ENCODE measurements at places on chromosomes 2 and 18.

GRCh38 chr2:237072067-237072931 is 13.4 kb upstream of the COPS8 start:
- DNase-seq: peak; percentile 69

DNA sequence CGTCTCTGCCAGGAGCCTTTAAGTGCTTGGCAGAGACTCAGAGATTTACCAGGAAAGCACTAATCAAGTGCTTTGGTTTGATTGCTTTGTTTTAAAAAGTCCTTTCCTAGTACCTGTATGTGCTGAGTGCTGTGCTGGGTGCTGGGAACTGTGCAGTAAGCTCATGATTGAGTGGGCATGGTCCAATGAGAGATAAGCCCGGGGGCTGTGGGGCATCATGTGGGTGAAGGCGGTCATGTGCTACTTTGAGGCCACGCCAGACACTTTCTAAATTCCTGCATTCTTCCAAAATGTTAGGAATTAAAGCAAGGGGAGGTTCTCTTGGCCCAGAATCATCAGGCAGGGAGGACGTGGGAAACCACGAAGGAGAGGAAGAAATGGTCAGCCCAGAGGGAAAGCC is 109.0 kb downstream of the ACAA2 start:
- DNase-seq: peak; percentile 40

DNA sequence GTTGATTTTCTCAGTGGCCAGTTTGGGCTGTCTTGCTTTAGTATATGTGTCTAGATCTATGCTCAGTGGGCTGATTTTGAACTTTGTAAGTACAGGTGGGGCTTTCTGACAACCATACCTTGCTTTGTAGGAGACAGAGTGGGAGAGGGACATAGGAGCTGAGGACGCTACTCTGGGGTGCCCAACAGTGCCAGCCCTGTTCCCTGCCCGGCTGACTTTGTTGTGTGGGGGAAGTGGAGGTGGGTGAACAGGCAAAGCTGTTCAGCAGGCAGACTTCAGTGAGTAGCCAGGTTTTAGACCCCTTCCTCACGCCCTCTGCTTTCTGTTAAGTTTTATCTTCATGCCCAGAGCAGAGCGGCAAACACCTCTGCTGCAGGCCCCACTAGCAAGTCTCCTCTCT is 44.2 kb upstream of the DOCK10 start:
- DNase-seq: no peak

GRCh38 chr2:102001767-102002142 is 10.0 kb downstream of the IL1R2 start:
- no peak for DNase-seq

- no peak for DNase-seq
Measured at GRCh38 chr2:38106405-38107094, 30.6 kb upstream of the CYP1B1 start.

DNA sequence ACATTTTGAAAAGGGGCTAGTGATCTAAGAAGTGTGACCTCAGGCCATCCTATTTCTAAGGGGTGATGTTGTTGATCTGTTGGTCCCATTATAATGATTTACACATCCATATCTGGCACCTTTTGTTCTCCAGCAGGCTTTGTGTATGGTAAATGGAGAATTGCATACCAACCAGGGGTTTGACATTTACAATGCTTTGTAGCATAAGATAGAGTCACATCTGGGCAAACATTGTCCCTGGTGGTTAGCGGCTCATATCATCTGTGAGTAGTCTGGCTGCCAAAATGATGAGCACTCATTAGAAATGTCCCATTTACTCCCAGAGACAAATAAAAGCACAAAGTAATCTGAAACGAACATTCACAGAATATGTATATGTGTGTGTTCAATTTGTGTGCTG is 1775.5 kb upstream of the CELF4 start:
- no peak for DNase-seq

GRCh38 chr2:135844301-135844895 is 7.4 kb upstream of the LCT start:
- no peak for DNase-seq

DNA sequence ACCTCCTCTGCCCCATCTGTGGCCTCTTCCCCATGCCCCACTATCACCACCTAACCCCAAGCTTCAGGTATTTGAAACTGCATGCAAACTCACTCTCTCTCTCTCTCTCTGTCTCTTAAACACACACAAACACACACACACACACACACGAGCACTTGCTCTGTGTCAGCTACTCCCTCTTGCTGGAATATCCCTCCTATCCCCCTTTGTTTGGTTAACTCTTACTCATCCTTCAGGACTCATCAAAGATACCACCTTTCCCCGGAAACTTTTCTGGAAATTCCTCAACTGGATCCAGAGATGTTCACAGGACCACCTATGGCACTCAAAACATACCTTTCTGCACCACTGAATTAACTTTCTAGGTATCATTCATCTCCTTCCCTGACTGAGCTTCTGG is 222.8 kb upstream of the TMEM200C start:
- no peak for DNase-seq

DNA sequence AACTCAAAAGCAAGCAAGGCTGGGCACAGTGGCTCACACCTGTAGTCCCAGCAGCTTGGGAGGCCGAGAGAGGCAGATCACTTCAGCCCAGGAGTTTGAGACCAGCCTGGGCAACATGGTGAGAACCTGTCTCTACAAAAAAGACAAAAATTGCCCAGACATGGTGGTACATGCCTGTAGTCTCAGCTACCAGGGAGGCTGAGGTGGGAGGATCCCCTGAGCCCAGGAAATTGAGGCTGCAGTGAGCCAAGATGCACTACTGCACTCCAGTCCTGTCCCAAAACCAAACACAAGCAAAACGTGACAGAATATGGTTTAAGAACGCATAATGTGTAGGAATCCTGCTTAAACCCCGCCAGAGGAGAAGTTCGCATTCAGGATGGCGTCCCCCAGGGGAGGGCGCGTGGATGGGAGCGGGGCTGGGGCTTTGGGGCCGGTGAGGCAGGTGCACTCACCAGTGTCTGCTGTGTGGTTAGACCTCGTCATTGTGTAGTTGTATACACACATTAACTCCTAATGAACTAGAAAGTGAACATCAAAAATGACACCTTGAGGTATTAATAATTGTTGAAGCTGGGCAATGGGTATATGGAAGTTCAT is 5.4 kb downstream of the COLEC11 start:
- DNase-seq: no peak

- DNase-seq: no peak
Measured at GRCh38 chr2:130303169-130303568, 39.5 kb upstream of the IMP4 start.

DNA sequence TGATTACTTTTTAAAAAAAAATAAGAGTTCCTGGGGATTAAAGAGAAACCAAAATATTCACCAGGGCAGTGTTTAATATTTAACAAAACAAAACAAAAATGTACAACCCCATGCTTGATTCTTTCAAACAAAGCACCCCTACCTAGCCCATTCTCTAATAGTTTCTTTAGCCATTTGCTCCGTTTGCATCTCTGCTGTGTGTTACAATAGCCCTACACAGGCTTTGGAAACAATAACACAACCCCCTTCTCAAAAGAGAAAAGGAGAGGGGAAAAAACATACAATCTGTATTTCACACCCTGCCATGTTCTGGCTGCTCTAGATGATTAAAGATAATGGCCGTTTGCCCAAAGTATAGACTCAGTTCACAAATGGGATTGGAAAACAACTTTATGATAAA is 302.9 kb downstream of the CPS1 start:
- DNase-seq: no peak

DNA sequence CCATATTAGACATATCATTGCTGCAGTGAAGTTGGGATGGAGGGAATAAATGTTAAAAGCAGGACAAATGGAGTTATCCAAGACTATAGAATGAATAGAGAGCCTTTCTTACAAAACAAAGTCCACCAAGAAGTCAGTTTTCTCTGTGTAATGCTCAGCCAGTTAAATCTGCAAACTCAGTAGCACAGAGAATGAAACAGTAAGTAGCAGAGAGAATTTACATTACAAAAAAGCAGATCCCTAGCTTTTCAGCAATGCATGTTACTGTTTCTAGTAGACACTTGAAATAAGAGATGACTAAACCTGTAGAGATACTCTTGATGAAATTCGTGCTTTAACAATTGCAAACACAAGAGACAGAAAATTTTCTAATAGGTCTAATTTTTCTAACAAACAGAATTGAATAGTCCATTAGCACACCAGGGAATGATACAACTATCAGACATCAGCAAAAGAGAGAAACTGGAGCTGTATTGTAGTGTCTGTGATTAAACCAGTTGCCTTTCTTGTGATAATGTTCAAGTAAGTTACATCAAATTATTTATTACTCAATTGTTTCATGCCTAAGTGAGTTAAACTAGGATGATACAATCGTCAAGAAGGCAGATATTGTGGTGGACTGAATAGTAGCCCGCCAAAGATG is 322.2 kb upstream of the DDX18 start:
- DNase-seq: no peak

DNA sequence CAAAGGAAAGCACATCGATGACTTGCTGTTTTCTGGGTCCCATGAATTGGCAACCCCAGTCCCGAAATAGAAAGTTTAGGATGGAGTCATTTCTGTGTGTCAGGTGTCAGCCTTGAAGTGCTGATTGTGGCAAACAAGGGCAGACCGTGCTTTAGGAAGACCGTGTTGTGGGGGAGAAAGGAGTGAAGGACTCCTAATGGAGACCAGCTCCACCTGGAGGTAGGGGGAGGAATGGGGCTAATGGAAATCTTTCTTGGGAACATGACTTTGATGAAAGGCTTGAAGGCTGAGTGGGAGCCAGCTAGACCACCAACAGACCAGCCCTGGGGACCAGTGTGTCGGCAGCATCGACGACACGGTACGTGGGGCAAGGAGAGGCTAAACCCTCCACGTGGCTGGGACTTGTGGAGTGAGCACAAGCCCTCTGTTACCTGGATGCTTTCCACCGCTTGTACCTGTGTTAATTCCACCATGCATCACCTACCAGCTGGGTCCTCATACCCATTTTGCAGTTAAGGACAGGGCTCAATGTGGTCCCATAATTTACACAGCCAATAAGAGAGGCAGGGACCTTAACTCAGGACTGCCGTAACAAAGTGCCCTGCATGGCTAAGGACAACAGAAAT is 104.2 kb downstream of the SH3BP4 start:
- no peak for DNase-seq

DNA sequence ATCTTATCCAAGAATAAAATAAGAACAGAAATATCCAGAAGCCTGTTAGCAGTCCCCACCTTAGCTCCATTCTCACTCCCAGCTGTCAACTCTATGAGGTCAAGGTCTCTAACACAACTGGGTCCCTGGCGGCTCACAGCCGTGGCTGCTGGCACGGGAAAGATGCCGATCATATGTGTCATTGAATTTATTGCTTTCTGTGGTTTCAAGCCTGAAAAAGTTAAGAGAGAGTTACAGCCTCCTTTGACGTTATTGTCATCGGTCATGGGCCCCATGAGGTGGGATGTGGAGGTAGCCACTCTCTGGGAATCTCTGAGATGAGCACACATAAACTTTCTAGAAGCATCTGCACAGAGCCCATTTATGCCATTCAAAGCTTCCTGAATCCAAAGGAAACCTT is 28.7 kb upstream of the CABLES1 start:
- no peak for DNase-seq

DNA sequence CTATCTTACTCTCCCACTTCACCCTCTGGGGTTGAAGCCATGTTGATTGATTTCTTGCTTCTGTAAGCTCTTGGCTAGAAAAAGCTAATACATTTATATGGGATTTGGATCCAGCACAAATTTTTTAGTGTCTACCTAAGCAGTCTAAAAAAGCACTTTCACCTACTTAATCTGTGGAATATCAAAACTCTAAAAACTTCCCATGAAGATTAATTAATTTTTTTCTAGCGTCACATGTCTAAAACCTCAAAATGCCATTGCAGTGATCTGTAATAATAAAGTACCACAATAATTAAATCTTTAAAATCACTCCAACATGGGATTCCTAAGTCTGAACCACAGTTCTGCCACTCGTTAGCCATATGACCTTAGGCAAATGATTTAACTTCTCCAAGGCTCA is 180.1 kb downstream of the EN1 start:
- no peak for DNase-seq

- no peak for DNase-seq
Measured at GRCh38 chr2:241903121-241904010, 33.8 kb downstream of the RTP5 start.

GRCh38 chr2:28454016-28454930 is 41.6 kb upstream of the PLB1 start:
- DNase-seq: no peak

DNA sequence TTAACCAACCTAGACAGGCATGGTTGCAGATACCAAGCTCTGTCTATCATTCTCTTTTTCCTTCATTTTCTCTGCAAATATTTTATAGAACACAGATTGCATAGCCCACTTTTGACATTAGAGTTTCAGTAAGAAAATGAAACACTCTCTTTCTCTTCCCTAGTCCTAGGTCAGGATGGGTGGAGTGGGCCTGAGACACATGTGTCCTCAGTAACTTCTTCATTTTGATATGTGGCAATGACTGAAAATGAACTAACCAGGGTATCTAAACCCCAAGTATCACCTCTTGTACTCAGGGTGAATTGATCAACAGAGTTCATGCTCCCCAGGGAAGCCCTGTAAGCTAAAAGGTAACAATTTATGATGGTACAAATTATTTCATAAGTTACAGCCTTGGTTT is 37.0 kb upstream of the KYNU start:
- DNase-seq: no peak

- no peak for DNase-seq
Measured at GRCh38 chr2:140654565-140654964, 1476.3 kb downstream of the LRP1B start.

GRCh38 chr2:160169471-160169870 is 30.6 kb downstream of the ITGB6 start:
- no peak for DNase-seq
